HepG2 (cell line): ENCODE measurements at places on chromosomes 2 and 18. TPM values are rescaled to one million over a fixed set of nuclear protein-coding genes. Genes with fewer than 3 reads are reported as not detected.

GRCh38 chr2:77268626-77269025 is 253.6 kb downstream of the LRRTM4 start:
- no peak for DNase-seq

- DNase-seq: no peak
Measured at GRCh38 chr2:55010149-55010591, 40.1 kb downstream of the RTN4 start.

DNA sequence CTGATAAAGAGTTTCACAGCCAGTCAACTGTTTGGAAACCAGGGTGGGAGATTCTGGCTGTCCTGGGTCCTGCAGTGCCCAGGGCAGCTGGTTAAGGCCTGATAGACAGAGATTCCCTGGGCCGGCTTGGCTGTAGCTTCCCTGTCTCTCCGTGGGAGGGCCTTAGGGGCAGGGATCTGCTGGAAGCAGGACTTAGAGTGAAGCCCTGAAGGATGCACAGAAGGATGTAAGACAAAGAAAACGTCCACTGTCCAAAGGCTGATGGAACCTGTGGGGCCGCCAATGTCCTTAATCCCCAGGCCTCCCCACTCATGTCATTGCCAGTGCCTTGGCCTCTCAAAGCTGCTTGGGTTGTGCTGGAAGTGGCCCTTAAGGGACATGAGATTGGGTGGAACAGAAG is 33.0 kb downstream of the MROH2A start:
- no peak for DNase-seq

GRCh38 chr2:203646961-203647360 is 59.5 kb upstream of the CD28 start:
- no peak for DNase-seq

GRCh38 chr2:131127076-131127475 is 21.9 kb downstream of the PLEKHB2 start:
- no peak for DNase-seq

GRCh38 chr2:11414372-11415124 is 51.4 kb downstream of the E2F6 start:
- DNase-seq: no peak

- DNase-seq: no peak
Measured at GRCh38 chr2:8086357-8086756, 595.5 kb upstream of the ID2 start.

DNA sequence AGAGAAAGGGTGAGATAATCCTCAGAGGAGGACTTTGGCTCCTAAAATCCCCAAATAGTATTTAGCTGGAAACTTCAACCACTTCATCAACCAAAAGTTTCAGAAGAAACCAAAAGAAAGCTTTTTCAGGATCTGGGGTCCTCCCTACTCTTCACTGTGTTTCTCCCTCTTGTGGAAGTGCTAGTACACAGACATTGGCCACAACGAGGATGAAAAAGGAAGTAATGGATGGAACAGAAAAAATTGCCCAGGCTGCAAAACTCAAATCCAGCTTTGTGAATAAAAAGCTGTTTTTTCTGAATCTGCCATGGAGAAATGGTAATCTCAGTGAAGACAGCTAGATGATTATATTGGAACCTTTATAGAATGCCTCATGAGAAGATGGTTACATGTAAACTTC is 4.0 kb downstream of the PID1 start:
- DNase-seq: no peak

DNA sequence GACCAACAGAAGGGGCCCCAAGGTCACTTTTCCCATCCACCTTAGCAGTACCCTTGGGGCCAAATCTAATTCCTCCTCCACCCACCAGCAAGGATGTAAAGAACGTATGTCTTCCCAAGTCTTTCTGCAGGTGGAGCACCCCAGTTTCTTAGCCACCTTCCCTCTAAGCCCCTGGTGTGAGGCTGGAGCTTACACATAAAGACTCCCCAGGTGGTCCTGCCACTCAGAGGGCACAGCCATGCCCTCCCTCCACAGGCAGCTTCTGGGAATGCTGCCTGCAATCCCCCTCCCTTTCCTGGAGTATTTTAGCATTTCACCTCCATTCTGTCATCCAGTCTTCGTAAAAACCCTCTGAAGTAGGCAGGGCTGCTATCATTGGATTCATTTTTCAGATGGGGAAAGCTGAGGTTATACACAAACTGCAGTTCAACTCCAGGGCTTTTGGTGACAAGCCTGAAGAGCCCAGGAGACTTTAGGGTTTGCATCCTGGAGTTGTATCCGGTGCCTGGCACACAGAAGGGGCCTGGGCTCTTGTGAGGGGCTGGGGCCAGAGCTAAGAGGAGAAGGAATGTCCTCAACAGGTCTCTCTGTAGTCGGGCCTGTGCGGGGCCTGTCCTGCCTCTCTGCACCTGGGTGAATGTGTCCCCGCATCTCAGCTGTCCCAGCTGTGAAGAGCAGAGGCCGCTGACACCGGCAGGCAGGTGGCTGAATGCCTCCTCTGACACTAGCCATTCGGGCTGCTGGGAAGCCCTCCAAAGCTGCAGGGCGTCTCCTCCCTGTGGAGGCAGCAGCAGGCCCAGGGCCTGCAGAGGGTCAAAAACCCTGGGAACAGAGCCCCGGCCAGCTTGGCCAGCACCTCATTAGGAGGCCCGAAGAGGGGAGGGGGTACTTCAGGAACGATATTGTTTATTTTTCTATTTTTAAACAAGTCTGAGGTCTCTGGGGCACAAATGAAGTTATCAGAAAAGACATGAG is 27.6 kb downstream of the CIB4 start:
- DNase-seq: no peak

- no peak for DNase-seq
Measured at GRCh38 chr2:127422559-127423477, 4.6 kb downstream of the PROC start.

GRCh38 chr2:128742467-128742866 is 423.8 kb upstream of the HS6ST1 start:
- no peak for DNase-seq

GRCh38 chr2:9618410-9618809 is 12.4 kb downstream of the YWHAQ start:
- no peak for DNase-seq

- DNase-seq: no peak
Measured at GRCh38 chr2:135745545-135745944, 3.9 kb downstream of the UBXN4 start.

- no peak for DNase-seq
Measured at GRCh38 chr2:54634564-54635511, 88.6 kb upstream of the EML6 start.

DNA sequence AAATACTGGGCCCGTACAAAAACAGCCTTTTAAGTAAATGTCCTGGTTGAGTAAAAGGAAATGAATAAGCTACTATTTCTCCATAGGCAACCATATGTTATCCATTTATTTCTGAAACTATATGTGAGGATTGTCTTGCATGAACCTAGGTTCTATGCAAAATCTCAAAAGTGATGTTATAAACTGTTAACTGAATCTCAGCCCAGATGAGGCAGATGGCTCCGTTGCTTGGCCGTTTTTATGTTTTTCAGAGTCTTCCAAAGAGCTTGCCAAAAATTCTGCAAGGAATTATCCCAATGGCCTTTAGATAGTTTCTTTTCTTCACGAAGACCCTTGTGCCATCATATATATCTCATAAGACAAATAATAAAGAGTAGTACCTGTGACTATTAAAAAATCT is 1669.5 kb upstream of the DDX18 start:
- no peak for DNase-seq

- DNase-seq: no peak
Measured at GRCh38 chr2:120579916-120580685, 155.6 kb upstream of the GLI2 start.

- DNase-seq: no peak
Measured at GRCh38 chr2:180987146-180987545, 6.7 kb downstream of the UBE2E3 start.

- DNase-seq: no peak
Measured at GRCh38 chr2:157903151-157903550, 27.0 kb upstream of the ACVR1 start.

DNA sequence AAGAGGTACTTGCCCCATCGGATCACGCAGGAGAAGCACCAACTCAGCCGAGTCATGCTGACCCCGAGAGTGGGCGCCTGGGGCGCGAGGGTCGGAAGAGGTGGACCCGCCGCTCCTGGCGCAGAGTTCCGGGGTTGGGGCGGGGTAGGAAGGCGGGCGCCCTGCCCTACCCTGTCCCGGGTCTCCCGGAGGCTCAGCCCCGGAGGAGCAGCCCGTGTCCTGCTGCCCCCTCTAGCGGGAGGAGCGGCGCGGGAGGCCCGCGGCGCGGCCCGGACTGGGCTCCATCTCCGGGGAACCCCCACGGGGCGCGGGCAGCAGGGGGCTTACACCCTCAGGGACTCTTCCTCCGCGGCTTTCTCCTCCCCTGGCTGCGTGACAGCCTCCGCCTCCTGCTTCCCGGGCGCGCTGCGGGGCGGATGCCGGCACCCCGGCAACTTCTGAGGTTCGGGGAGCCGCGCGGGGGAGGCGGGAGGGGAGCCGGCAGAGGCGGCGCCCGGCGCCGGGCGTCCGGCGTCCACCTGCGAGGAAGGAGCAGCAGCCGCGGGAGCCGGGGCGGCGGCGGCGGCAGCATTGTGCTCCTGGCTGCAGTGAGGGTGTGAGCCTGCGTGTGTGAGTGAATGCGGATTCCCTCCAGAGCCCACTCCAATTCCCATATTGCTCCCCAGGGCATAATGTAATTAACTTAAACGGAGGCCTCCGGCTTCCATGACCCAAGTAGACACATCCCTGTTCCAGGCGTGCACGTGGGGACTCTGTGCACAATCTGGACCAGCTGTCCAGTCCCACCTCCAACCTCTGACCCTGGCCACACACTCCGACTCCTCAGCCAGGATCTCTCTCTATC is 7.6 kb upstream of the TNS1 start:
- DNase-seq: no peak

GRCh38 chr2:171958475-171958874 is 36.2 kb downstream of the HAT1 start:
- no peak for DNase-seq

- no peak for DNase-seq
Measured at GRCh38 chr2:203914546-203915182, 21.9 kb upstream of the ICOS start.

DNA sequence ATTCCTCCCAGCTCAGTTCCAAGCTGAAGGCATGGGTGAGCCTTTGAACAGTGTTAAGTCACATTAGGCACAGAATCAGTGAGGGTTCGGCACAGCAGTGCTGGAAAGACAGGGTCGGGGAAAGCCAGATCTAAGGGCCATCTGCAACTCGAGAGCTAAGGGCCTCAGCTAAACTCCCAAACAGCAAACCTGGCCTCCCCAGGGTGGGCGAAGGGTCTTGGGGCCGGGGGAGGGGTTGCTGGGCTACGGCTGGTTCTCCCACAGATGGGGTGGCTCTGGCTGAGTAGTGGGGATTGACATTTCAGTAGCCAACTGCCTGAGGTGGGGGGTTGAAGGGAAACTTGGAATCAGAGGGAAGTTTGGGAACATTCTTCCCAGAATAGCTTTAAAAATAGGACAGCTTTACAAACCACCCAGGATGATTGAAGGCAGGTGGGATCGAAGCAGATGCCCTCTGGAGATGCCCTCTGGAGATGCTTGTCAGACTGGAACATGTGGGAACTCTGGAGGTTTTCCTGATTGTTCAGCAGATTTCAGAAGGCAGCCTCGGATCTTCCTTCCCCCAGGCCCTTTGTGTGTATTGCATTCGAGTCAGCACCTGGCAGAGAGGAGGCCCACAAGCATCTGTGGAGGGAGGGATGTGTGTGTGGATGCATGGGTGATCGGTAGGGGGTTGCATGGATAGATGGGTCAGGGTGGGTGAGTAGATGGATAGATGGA is 156.4 kb downstream of the SMAD7 start:
- DNase-seq: no peak

- no peak for DNase-seq
Measured at GRCh38 chr2:20040489-20041172, 10.8 kb downstream of the LAPTM4A start.

DNA sequence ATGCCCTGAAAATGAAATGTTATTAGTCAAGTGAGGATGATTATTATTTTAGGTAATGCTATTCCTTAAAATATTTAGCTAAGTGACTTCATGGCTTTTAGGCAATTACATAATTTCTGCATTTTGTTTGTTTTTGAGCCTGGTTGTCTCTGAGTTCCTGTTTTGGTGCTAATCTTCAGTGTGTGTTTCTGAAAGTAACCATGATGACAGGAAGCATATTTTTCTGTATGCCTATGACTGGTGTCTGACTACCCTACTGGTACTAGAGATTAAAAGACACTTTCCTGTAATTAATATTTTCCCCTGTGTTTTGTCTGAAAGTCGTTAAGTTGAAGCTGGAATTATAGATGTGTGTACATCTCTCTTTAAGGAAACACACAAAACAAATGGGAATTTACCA is 295.0 kb upstream of the SPRED2 start:
- DNase-seq: no peak

DNA sequence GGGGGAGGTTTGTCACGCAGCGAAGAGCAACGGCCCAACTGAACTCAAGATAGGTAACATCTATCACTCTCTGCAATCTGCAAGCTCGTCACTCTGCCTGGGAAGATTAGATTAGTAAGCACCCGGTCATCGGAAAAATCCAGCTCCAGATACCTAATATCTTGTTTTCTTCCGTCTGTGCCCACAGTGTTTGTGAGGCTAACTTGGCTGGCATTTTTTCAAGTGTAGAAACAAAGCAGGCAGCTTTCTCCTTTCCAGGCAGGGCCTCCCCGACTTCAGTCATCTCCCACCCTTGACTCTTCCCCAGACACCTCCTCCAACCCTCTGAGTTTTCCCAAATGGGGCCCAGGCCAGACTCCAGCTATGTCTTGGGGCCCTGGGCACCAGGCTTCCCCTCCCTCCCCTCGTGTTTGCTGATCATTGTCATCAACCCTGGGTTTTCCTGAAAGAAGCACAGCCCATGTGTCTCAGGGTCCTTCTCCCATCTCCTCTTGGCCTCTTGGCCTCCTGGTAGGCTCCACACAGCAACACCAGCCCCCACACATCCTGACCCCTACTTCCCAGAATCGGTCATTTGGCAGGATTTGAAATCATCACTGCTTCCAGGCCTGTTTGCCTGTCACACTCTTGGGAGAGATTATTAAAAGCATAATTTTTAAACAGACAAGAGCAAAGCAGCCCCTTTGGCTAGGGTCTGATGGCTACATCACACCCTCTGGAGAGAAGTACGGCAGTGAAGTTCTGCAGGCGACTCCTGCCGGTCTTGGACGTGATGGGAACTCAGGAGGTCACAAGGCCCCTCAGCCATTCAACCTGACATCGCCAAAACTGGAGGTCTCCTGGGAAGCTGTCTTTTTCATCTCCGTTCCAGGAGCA is 144.9 kb upstream of the ID2 start:
- no peak for DNase-seq

CLIP4 gene
- total RNA-seq: 0.46 TPM in 2 replicates

REEP1 gene
- total RNA-seq: 0.14 and 0.27 TPM in 2 replicates

COL4A3 gene
- 0.02 TPM in 1 of 2 replicates, not detected in the other for total RNA-seq

TDRD15 gene
- 0.28 and 0.29 TPM in 2 replicates for total RNA-seq

NCKAP5 gene
- total RNA-seq: not detected in 2 replicates

NETO1 gene
- not detected in 2 replicates for total RNA-seq

ANKRD62 gene
- not detected in 2 replicates for total RNA-seq

ATP6V1C2 gene
- 0.04 TPM in 1 of 2 replicates, not detected in the other for total RNA-seq

REL gene
- total RNA-seq: 7.0 and 9.7 TPM in 2 replicates

UGT1A7 gene
- total RNA-seq: not detected in 2 replicates
